Stimulated activated CD8-positive, alpha-beta memory T cell treated with anti-CD3 and anti-CD28 coated beads, Interleukin-12 subunit alpha, Interleukin-12 subunit beta, amount 100 ng/mL, for 4 hours (primary cell): ENCODE measurements at places on chromosomes 16 and 17.

GRCh38 chr17:74759941-74760340 lies 11.5 kb downstream of the NHERF1 start:
- no peak for DNase-seq

DNA sequence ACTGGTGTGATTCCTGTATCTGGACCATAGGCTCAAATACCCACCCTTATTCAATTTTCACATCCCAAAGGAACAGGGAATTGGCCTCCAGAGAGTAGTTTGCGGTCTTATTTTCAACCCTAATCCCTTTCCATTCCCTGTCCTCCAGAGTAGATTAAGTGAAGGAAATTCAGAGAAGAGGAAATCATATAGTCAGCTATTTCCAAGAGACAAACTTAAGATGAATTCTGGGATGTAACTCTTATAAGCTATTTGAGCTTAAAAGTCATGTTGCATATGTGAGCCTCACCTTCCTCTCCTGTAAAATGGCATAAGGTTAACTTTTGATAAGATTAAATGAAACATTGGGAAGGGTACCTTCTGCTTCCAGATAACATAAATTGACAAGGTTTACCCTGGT lies 37.4 kb upstream of the ADAMTS18 start:
- no peak for DNase-seq

GRCh38 chr16:75379911-75380847 lies 53.1 kb downstream of the CFDP1 start:
- DNase-seq, result no peak

- DNase-seq, result no peak
Observed at GRCh38 chr16:61296814-61297213, 739.4 kb downstream of the CDH8 start.

- no peak for DNase-seq
Observed at GRCh38 chr17:309361-309888, 43.2 kb downstream of the RPH3AL start.

- DNase-seq, result no peak
Observed at GRCh38 chr16:6499413-6499812, 833.2 kb upstream of the RBFOX1 start.

GRCh38 chr16:16100631-16101030 lies 122.7 kb downstream of the ABCC6 start:
- no peak for DNase-seq

DNA sequence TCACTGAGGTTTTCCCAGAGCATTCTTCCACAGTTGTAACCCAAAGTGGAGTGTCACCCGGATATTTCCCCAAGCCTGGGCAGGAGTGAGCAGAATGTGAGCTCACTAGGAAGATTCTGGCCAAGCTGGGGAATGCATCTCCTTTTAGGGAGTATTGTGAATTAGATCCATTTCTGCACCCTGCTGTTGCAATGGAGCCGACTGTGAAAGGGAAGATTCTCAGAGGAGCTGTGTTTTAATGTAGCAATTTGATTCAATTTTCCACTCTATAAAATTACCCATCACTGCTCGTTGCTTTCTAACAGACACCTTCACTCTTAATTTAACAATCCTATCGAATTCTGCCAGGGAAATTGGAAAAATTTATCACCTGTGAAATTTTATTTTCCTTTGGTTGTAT lies 70.8 kb downstream of the SNX11 start:
- DNase-seq, result no peak

DNA sequence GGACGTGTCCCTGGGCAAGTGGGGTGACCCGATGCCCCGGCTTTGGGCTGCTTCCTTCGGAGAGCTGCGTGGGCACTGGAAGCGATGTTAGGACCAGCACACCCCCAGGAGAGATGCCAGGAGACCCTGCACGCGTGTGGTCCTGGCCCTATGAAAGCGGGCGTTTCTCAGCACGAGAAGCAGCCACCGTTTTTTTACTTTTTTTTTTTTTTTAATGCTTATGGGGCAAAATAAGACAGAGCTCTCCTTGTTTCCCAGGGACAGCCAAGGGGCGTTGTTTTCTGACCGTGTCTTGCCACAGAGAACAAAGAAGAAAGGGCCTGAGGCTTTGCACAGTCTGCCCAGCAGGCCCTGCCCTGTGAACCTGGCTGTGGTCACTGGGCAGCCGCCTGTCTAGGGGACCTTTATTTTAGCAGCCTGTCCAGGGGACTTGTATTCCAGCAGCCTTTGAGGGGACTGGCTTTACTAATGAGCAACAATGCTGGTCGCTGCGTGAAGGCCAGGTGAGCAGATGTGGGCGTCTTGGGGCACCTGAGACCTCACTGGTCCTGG lies 996 bp downstream of the SLC25A10 start:
- no peak for DNase-seq

DNA sequence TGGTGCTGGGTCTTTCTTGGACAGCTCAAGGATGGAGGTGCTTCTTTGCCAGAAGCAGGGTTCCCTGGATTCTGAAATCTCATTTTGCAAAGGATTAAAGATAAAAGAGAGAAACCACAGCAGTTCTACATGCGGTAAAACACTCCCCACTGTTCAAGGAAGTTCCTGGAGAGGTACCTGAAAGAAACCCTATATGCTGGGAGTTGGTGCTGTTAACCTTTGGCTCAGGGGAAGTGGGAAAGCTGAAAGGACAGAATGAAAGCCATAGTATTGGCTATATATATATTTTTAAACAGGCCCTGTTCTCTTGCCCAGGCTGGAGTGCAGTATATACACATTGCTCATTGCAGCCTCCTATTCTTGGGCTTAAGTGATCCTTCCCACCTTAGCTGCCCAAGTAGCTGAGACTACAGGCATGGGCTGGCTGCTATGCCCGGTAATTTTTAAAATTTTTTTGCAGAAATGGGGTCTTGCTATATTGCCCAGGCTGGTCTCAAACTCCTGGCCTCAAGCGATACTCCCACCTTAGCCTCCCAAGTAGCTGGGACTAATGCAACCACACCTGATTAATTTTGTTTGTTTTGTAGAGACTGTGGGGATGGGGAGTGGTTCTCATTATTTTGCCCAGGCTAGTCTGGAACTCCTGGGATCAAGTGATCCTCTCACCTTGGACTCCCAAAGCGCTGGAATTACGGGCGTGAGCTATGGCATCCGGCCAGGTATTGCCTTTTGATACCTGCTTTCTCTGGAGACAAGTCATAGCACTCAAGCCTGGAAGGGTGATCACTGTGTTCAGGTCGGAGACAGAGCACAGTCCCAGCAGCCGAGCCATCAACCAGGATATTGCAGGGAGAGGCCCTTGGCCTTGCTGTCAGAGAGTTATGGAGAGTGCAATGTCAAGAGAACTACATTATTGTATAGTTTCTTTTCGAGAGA lies 55.2 kb downstream of the MSI2 start:
- DNase-seq, result no peak

- DNase-seq, result peak; percentile 37
Observed at GRCh38 chr16:70430667-70431536, 8.0 kb downstream of the ST3GAL2 start.

DNA sequence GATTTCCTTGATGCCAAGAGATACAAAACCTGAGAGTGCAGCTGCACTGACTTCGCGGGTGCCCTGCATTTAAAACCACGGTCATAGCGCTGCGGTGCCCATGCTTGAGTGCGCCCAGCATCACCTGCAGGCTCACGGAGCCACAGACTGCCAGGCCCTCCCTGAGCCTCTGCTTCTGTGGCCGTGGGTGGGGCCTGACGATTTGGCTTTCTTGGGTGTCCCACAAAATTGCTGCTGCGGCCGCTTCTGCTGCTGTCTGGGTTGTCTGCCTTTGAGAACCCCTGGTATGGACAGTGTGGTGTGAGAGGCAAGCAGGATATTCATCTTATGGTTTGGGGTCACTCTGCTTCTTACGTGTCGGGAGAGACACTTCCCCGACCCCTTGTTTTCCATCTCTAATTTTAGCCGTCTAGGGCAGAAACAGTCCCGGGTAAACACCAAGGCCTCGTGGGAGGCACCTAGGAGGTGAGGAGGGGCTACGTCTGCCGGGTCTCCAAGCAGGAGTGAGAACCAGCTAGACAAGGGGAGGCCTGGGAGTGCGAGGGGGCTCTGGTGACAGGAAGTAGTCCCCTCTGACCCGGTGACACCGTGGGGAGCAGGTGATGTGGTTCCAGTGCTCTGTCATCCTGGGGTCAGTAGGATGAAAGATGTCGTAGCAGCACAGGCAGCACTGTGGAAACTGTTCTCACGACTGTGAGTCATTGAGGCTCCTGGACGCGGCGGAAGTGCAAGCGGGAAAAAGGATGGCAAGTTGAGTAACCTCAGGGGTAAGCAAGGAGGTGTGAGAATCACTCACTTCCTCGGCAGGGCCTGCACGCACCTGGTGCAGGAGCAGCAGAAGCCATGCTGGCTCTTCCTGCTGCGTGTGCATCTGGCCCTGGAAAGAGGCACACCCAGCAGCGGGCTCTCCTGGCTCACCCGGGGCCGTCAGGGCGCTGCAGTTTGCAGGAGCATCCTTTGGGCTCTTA lies 176.3 kb downstream of the RPTOR start:
- DNase-seq, result peak; percentile 34

DNA sequence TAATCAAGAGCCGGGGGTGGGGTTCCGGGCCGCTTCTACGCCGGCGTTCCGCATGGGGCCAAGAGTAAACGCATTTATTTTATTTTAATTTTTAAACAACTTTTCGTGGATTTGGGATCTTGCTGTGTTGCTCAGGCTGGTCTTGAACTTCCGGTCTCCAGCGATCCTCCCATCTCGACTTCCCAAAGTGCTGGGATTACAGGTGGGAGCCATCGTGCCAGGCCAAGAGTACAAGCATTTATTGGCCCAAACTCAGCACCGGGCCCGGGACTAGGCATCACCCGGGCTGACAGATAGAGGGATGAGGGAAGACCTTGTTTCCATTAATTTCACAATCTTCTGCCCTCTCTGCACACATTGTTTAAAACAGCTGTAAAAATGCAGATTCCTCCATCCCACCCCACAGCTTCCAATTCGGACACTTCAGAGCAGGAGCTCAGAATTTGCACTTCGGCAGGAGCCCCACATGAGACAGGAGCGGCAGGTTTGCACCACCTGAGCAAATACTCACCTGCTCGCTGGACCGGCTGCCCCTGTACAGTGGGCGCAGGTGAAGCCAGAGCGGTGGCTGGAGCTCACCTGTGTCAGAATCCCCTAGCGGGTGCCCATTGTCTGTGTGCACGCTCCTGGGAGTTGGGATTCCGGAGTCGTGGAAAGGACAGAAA lies 663 bp upstream of the GINS2 start:
- no peak for DNase-seq

DNA sequence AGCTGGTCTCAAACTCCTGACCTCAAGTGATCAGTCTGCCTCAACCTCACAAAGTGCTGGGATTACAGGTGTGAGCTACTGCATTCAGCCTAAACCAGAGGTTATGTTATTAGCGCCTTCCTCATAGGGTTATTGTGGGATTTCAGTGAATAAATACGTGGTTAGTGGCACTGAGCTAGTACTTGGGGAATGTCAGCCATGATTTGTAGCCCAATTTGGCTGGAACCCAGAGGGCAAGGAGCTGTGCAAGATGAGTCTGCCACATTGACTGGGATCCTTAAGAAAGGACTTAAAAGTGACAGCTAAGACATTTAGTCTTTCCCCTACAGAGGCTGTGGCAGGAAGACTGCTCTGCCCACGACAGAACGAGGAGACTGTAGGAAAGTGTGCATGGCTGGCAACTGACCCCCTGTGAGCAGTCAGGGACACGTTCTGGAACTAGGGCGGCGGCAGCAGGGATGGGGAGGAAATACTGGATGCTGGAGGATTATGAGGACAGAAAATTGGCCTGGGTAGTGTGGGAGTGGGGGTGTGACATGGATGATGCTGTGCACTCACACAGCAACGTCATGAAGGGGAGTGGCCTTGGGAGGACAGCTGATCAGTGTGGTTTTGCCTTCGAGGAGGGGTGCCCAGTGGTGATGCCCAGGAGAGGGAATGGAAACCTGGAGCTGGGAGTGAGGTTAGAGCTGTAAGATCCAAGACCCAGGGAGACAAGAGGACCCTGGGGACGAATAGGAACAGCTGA lies 14.6 kb downstream of the ATP5PD start:
- peak; percentile 34 for DNase-seq

DNA sequence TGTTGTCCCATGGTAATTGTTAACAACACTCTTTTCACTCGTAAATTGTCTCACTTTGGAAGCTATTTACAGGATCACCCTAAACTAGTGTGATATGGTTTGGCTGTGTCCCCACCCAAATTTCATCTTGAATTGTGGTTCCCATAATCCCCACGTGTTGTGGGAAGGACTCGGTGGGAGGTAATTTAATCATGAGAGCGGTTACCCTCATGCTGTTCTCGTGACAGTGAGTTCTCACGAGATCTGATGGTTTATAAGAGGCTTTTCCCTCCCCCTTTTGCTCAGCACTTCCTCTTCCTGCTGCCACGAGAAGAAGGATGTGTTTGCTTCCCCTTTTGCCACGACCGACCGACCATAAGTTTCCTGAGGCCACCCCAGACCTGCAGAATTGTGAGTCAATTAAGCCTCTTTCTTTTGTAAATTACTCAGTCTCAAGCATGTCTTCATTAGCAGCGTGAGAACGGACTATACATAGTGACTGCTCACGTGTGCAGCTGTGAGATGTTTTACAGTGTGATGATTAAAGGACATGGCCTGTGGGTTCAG lies 34.4 kb downstream of the DNAH3 start:
- DNase-seq, result no peak

- DNase-seq, result no peak
Observed at GRCh38 chr16:64225696-64226095, 896.2 kb downstream of the CDH11 start.

DNA sequence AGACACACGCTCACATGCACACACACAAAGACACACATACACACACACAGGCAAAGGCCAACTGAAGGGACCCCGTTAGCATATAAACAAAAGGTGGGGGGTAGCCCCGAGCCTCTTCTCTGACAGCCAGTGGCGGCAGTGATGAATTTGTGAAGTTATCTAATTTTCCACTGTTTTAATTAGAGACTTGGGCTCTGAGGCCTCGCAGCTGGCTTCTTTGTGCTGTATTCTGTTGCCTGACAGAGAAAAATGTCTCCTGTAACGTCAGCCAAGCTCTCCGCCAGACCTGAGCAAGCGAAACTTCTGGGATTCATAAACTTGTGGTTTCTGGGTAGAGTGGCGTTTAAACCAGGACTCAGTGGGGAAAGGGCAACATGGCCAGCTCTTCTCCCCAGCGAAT lies 113.9 kb upstream of the FOXF1 start:
- no peak for DNase-seq

DNA sequence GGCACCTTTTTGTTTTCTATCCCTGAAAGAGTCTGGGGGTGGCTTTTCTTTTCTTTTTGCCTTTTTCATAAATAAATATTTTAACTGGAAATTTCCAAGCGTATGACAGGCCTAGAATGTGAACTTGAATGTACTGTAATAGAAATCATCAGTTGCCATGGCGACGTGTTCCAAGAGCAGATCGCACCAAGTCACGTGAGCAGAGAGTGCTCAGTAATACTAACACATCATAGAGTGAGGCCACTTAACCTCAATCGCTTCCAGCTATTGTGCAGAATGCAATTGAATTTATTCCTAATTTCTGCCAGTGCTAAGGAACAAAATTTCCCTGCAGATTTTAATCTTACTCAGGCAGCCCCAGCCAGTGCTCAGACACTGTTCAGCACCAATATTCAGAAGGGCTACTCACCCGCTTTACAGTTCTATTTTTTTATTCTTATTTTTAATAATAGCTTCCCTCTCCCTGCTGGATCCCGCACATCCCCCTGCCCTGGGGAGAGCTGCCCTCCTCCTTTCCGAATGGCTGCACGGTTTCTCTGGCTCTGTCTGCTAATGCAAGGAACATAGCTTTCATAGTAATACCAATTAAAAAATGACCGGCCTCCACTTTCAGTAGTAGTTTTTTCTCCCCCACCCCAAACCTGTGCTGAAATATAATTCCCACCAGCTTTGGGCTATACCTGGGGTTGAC lies 26.2 kb upstream of the PMFBP1 start:
- DNase-seq, result no peak

GRCh38 chr16:87288753-87289362 lies 28.3 kb downstream of the C16orf95 start:
- no peak for DNase-seq

- DNase-seq, result no peak
Observed at GRCh38 chr17:68954146-68954896, 871 bp downstream of the ABCA8 start.
